ENCODE measurements at places on chromosomes 5 and 9.
A peak's percentile ranks its signal among the peaks of the same experiment; 100 is the strongest.

DNA sequence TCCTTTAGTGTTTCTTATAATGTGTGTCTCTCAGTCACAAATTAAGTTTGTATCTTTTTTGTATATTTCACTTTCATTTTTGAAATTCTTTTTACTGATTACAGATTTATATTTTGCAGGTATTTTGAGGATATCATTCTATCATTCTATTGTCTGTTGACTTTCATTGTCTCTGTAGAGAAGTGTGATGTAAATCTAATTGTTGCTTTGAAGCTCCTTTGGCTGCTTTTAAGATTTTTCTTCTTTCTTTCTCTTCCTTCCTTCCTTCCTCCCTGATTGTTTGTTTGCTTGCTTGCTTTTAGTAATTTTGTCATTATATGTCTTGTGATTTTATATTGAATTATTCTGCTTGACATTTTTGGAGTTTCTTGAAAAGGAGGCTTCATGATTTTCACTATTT is 75.3 kb upstream of the MAST4 start:
- no peak for DNase-seq

DNA sequence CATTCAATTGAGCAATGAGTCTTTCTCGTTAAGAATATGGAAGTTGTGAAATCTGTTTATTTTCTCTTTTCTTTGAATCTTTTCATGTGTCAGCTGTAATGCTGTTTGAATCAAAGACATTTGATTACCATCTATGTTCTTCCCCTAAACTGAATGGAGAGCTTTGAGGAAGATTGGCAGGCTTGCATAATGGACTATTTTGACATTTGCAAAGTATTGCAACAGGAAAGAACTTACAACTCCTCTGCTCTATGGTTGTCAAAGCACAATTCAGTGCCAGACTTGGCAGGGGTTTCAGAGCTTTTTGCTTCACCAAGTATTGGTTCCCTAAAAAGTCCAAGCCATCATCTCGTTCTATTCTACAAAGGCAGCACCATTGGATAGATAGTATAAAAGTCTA is 549.0 kb upstream of the NUDT12 start:
- no peak for DNase-seq

GRCh38 chr5:81068635-81069034 is 108.5 kb downstream of the RASGRF2 start:
- no peak for DNase-seq

DNA sequence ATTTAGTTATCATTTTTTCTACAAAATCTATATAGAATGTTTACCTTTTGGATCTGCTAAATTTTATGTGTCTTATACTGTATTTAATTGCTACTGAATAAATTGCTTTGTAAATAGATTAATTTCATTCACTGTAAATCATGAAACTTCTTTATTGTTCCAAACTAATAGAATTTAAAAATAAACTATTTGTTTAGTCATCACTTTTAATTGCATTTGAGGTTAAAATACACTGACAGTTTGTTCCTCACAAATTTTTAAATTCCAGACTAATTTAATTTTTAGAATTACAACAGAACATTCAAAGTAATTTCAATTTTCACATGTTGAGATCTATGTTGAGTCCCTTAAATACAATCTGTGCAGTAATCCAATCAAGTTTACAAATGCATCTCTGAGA is 1633.2 kb upstream of the NUDT12 start:
- no peak for DNase-seq

DNA sequence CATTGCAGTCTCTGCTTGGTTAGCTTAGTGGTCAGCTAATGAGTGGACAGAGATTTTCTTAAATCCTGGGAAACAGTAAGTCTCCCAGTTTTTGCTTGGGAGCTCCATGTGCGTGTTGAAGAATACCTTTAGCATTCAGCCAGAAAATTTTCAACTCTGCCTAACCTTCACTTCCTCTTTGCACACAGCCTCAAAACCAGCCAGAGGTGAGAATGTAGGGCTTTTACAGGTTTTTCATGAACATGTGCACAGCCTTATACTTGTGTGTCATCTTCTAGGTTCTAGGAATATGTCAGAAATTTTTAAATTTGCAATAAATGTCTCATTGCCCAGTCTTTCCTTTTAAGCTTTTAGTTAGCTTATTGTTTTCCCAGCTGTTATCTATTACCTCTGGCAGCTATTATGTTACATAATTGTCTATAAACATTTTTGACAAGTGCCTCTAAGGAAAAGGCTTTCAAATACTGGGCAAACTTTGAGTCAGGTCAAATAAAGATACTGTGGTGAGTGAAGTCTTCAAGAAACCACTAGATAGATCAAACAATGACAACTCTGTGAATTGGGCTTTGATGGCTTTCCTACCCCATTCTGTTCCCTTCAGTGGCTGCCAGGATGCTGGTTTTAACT is 12.7 kb downstream of the ADGRV1 start:
- no peak for DNase-seq

DNA sequence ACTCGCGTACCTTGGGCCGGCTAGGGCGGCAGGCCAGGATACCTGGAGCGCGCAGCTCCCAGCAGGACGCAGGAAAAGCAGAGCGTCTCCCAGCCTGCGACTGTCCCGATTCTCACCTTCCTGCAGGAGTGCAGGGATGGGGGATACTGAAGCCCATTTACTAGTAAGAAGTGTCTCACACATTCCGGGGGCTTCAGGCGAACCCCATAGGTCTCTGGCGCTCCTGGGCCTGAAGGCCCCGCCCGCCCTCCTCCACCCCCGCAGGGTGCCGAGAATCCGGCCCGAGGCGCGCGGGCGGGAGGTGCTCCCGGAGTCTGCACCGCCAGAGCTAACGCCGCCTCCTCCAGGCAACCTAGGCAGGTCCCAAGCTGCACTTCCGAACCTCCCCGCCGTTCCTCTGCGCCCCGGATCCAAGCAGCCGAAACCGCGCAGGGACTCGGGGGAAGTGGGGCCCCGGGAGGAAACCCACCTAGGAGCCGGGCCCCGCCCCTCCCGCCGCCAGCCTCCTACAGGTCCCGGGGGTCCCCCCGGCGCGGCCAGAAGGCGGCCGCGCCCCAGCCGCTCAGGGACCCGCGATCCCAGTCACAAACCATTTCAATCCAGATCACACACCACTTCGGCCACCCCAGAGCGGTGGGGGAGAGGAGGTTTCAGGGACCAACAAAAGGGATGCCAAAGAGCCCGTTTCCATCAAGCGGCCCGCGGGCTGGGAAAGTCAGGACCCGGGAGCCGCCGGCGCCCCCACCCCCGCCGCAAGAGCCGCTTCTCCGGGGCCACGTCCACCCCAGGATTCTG is 1.2 kb downstream of the ROR2 start:
- peak; percentile 82 for DNase-seq

- no peak for DNase-seq
These were observed 323.8 kb downstream of the PDE4D start for GRCh38 chr5:59569608-59570334.

DNA sequence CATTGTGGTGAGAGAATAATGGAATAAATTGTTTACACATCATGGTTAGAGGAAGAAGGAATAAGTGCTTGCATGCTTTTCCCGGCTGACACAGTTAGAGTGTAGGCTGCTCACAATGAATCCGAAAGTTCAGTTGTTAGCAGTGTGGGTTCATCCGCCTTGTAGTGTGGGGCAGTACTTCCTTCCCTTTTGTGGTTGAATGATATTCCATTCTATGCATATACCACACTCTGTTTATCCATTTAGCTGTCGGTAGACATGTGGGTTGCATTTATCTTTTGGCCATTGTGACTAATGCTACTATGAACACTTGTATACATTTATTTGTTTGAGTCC is 84.0 kb downstream of the COL5A1 start:
- DNase-seq = no peak

GRCh38 chr9:126615791-126616447 is 2.2 kb downstream of the LMX1B start:
- DNase-seq = peak; percentile 51

- no peak for DNase-seq
These were observed 120.1 kb upstream of the CCL21 start for GRCh38 chr9:34830068-34830467.

GRCh38 chr5:35476036-35476435 is 141.6 kb upstream of the SPEF2 start:
- DNase-seq = no peak

GRCh38 chr5:142404046-142404477 is 79.2 kb upstream of the SPRY4 start:
- no peak for DNase-seq

GRCh38 chr5:160674901-160675300 is 177.1 kb downstream of the ATP10B start:
- DNase-seq = peak; percentile 21

DNA sequence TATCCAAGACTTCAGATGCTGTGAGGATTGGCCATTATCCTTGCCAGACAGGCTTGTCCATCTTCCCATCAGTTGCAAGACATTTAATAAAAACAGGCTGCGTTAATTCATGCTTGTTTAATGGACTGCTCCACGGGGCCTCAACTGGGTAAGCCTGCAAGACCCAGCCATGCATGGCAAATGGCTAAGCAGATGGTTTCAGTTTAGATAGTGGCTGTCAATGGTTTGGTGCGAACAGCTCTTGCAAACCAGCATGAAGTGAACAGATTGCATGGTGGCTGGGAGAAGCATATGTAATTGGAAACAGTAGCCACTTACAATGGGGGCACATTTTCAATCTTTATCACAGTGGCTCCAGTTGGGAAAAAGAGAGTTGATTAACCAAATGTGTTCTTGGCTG is 628.2 kb upstream of the KLF4 start:
- DNase-seq = peak; percentile 21

- DNase-seq = no peak
These were observed 2.1 kb upstream of the SLC12A7 start for GRCh38 chr5:1113805-1114586.

DNA sequence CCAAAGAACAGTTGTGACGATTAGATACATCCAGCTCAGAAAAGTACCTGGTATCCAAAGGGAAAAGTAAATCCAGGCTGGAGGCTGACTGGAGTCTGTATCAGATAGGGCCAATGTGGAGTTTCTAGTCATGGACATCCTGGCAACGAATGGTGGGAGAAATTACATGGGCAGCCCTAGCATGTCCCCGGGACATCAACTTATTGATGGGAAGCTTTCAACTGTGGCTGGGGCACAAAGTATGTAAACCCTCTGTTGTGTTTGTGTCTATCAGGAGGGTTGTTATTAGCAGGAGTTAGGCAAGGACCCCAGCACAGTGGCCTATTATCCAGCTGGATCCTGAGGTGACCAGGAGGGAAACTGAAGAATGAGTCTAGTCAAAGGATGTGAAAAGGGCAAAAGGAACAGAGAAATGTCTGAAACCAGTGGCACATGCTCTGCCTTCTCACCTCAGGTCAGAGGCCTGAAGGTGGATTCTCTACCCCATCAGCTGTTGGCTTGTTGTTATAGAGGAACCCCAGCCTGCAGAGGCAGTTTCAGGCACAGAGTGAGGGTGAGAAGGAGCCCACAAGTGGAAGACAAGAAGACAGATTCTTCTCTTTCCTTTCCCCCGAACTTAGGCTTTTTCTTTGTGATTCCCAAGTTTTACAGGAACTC is 19.9 kb downstream of the IFNW1 start:
- DNase-seq = no peak

DNA sequence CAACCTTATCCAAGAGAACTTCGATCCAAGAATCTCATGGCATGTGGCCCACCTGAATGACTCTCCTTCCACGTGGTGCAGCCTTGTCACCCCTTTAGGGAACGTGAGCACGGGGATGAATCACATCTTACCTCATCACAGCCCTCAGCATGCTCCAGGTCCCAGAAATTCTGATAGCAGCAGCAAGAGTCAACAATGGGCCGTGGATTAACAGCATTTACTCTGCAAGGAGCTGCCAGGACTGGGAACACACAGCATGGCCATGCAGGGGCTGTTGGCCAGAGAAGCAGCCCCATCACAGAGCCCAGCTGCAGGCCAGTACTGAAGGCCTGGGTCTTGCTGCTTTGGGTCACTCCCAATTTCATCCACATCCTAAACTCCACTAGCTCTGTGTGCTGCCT is 150.4 kb downstream of the C5orf15 start:
- no peak for DNase-seq

DNA sequence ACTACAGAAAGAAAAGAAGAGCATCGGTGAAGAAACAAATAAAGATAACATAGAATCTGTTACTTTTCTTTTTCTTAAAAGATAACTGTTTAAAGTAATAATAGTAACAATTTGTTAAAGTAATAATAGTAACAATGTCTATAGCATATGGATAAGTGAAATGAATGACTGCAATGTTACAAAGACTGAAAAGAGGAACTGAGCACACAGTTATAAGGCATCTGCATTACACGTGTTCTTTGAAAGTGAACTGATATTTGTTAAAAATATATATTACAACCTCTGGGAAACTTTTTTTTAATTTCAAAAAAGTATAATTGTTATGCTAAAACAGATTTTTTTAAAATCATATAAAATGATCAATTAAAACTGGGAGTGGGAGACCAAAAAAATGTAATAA is 88.4 kb upstream of the FST start:
- DNase-seq = no peak

- no peak for DNase-seq
These were observed 16.4 kb downstream of the ITK start for GRCh38 chr5:157197086-157197485.

DNA sequence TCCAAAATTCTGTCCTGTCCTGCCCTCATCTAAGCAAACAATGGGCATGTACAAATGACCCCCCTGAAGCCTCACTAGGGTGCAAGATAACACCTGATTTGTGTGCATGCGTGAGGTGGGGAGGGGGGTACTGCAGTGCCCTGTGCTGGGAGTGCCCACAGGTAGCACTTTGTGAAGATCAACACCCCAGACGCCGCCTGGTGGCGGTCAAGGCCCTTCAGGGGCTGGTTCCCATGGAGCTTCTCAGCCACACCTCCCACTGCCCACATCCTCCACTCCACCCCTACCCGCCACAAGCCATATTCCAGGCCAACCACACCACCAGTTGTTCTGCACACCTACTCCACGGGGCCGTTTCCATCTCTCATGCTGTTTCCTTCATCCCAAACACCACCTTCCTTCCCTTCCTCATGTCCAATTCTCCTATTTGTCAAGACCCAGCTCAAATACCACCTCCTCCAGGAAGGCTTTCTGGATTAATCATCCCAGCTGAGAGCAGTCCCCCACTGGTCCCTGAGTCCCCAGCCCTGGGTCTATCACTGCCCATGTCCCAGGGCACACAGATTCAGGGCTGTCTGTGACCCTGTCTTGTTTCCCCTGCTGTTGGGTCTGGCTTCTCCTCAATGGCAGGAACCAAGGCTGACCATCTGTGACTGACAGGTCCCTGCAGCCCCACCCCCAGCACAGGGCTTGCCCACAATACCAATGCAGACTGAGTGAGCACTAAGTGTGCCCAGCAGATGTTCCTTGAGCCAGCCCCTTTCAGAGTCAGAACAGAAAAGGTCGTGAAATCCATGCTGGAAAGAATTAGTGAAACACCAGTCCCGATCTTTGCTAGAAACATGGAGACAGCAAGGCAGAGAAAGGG is 178.4 kb downstream of the PAX5 start:
- no peak for DNase-seq

Measured in retina (tissue), 1 donor.